Activated T-helper 2 cell treated with anti-CD3 and anti-CD28 coated beads, Interferon-gamma antibody, Interleukin-2, Interleukin-4, amounts not matched to agents 10 μg/mL and 5 μg/mL and 100 μg/mL, durations not matched to agents 14 hours and 24 hours and 36 hours (primary cell): ENCODE measurements at places on chromosomes 11 and 22. TPM values are rescaled to one million over a fixed set of nuclear protein-coding genes. Genes with fewer than 3 reads are reported as not detected.

The KRTAP5-11 gene
- not detected in 2 replicates for total RNA-seq

The ANKRD49 gene
- total RNA-seq: 19.4 and 20.7 TPM in 2 replicates

- no peak for DNase-seq
These were observed 437.0 kb downstream of the DYNC2H1 start for GRCh38 chr11:103546236-103546635.

DNA sequence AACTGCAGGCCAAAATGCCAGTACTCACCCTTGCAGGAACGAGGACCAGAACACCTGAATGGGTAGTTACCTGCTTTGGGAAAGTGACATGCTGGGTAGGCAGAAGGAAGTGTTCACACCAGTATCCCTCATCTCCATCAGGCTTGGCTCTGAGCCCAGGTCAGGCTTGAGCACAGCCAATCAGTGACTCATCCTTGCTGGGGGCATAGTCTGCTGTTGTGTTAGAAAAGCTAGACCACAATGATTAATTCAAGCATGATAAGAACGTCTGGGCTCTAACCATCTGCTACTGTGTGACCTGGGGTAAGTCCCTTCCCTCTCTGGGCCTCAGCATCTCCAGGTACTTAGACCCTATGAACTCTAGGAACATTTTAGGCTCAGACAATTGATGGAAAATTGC is 450.4 kb downstream of the MIAT start:
- no peak for DNase-seq
